ENCODE measurements at places on chromosomes 12 and 14.
A peak's percentile ranks its signal among the peaks of the same experiment; 100 is the strongest.

DNA sequence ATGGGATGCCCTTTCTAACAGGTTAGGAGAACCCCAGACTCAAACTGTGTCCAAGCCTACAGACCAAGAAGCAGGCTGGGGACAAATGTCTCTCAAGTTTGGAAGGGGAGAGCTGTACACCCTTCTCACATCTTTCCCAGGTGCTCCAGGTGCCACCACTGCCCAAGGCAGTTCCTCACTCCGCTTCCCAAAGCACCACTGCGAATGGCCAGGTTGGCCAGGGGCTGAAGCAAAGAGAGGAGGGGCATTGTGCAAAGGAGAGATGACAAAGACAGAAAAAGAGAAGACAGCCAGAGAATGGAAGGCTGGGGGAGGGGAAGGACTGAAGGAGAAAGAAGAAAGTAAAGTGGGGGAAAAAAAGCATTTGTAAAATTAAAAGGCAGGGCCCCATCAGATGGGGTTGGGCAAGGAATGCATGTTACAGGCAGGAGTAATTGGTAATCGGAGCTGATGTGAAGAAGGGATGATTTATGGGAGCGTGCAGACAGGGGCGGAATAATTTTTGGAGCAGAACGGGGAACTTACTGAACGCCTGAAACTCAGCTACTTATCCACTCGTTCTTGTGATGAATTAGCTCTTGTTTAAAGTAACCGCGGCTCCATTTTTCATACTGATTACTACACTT lies 165.8 kb downstream of the ESRRB start:
- DNase-seq, result no peak

GRCh38 chr14:38420048-38420447 lies 164.2 kb upstream of the CLEC14A start:
- DNase-seq, result peak; percentile 75

- DNase-seq, result no peak
Observed at GRCh38 chr12:98438656-98439230, 76.6 kb upstream of the TMPO start.

DNA sequence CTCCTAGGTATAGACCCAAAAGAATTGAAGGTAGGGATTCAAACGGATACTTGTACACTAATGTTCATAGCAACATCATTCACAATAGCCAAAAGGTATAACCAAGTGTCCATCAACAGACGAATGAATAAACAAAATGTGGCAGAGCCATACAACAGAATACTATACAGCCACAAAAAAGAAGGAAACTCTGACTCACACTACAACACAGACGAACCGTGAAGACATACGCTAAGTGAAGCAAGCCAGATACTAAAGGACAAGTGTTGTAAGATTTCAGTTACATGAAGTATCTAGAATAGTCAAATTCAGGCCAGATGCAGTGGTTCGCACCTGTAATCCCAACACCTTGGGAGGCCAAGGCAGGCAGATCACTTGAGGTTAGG lies 19.1 kb downstream of the CAMKK2 start:
- no peak for DNase-seq

- no peak for DNase-seq
Observed at GRCh38 chr12:64671681-64672080, 61.4 kb downstream of the RASSF3 start.

DNA sequence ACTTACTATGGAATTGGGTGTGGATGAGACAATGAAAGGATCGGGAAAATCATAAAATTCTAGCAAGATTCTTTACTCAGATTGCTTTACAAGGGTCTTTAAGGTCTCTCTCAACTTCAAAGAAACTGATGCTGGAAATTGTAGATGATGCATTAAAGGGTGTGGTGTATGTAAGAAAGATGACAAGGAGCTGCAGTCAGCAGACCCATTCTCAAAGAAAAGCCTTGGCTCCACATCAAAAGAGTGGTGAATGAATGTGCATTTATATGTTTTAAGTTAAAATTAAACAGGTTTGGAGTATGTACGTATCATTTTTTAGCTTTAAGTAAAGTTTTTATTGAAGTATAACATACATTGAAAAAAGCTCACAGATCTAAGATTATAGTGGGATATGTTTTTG lies 194.5 kb downstream of the C12orf75 start:
- DNase-seq, result no peak

DNA sequence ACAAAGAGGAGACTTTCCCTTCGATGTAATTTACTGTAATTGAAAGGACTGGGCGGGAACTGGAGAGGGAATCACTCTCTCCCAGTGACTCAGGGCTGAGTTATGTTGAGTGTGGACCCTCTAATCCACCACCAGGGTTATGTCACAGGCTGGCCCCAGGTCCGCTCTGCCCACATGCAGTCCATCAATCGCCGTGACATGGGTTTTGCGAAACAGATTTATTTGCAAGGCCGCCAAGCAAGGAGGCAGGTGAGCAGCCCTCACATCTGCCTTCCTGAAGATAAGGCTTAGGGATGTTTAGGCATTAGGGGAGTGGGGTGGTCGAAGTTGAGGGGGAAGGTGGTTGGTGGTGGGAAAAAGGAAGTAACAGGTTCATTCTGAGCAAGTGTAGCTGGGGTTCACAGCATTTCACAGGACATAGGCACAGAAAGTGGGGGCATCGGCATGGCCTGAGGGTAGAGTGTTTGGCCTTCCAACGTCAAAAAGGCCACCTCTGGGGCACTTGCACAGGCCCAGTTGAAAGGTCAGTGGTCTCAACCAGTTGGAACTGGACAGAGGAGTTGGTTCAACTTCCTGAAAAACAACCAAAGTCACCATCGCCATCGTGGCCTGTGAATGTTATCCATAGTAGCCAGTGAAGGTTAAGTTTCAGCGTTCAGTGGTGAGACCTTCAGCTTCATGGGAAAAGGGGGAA lies 66.9 kb downstream of the DNAH10 start:
- DNase-seq, result peak; percentile 10

Measured in EH (cell line).